Omental fat pad (tissue), 4 donors: ENCODE measurements at places on chromosomes 3 and 15. TPM values are rescaled to one million over a fixed set of nuclear protein-coding genes. Genes with fewer than 3 reads are reported as not detected.

- no peak for DNase-seq
Measured at GRCh38 chr3:122497425-122497824, 17.3 kb downstream of the KPNA1 start.

- no peak for DNase-seq
Measured at GRCh38 chr3:183692436-183692835, 5.2 kb upstream of the YEATS2 start.

GRCh38 chr15:82916161-82916952 is 36.2 kb downstream of the HOMER2 start:
- DNase-seq = no peak

DNA sequence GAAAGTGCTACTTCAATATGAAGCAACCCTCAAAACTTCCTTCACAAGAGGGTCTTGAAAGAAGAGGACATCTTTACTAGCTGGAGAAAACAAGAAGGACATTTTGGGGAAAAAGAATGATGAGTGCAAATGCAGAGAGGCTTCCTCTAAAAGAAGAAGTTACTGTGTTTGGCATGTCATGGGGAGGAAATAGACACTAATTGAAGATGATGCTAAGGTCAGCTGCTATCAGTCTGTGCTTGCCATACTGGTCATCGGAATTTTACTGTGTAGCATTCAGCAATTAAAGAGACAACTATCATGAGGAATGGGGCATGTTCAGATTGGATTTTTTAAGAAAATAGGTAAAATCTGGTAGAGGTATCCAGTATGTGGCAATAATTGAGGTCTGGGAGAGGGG is 60.0 kb downstream of the THRB start:
- DNase-seq = no peak

- no peak for DNase-seq
Measured at GRCh38 chr15:71471347-71471746, 339.0 kb upstream of the NR2E3 start.

DNA sequence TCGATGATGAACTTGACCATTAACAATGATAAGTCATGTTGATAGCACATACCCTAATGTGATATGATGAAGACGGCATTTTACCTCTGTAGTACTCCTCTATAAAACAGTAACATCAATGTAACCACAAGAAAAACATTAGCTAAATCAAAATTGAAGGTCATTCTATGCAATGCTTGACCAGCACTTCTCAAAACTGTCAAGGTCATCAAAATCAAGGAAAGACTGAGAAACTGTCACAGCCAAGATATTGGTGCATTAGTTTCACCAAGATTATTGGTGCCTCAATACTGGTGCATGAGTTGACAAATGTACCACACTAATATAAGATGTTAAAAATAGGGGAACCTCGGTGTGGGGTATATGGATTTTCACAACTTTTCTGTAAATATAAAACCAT is 251.1 kb upstream of the CNTN4 start:
- DNase-seq = no peak

DNA sequence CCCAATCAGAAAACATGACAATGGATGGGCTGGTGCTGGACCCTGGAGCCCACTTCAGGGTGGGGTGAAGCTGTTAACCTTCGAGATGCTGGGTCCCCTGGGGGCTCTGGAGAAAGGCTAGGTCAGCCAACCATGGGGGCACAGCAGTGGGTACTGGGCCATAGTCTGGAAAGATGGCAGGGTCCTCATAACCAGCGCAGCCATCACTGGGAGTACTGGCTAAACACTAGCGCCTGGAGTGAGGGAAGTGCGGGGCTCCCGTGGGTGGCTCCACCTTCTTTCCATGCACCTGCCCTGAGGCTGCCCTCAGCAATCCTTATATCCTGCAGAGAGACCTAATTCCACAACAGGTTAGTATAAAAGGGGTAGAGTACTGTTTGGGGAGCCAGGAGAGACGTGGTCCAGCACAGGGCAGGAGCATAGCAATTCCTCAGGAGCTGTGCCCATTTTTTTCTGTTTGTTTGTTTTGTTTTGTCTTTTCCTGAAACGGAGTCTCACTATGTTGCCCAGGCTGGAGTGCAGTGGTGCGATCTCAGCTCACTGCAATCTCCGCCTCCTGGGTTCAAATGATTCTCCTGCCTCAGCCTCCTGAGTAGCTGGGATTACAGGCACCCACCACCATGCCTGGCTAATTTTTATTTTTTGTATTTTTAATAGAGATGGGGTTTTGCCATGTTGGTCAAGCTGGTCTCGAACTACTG is 122.6 kb upstream of the MEF2A start:
- no peak for DNase-seq

DNA sequence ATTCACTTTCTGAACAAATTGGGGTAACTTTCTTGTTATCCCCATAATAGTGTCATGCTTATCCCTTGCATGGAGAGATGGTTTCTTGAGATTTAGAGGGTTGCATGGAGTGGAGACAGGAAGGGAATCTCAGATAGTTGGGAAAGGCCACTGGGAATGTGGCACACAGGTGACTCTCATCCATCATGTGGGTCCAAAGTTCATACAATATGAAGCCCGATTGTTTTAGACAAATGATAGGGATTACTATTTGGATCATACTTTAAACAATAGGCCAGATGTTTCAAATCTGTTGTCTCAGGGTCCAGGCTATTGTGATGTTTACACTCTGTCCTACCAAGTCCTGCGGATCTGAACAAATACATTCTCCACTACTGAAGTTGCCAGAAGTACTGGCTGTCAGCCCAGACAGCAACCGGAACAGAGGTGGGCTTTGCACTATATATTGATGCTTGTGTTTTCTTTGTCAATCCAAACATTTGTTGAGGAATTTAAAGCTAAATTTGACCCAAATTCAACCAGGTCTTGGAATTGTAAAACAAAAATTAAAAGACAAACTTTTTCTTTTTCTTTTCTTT is 39.2 kb upstream of the NMNAT3 start:
- no peak for DNase-seq

GRCh38 chr15:65619626-65620290 is 2.0 kb upstream of the SLC24A1 start:
- no peak for DNase-seq

DAPK2 gene
- 49.8 TPM for total RNA-seq

DNAJB11 gene
- 45.4 TPM for total RNA-seq

TRIM42 gene
- not detected for total RNA-seq

MOBP gene
- not detected for total RNA-seq

SPTBN5 gene
- total RNA-seq = 0.19 TPM

LRRC58 gene
- 40.4 TPM for total RNA-seq
